ENCODE measurements at places on chromosomes 7 and 10.

- DNase-seq: no peak
These were observed 96.4 kb upstream of the ARID5B start for GRCh38 chr10:61805091-61805490.

GRCh38 chr7:41508755-41509154 is 194.1 kb downstream of the INHBA start:
- no peak for DNase-seq

- peak; percentile 37 for DNase-seq
These were observed 218.4 kb downstream of the GLRX3 start for GRCh38 chr10:130354573-130354954.

DNA sequence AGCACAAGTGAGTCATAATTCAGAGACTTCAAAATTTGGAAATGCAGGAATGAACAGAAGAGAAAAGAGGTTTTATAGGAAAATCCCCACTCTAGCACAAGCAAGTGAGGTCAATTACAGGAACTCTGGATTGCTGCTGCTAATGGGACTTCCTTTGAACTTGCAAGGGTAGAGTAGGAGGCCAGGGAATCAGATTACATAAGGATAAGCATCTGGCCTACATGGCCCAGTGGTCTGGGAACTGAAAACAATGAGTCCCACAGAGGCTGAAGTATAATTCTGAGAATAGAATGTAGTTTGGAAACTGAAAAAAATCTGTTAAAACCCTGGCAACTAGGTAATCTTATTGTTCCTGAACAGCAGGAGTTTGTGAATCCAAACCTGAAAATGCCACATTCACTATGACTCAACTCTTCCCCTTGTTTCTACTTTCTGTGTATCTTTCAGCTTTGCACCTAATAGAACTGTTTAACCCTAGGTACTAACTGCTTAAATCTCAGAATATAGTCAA is 66.5 kb downstream of the CTNNA3 start:
- no peak for DNase-seq

- DNase-seq: no peak
These were observed 4.6 kb upstream of the ZNF22 start for GRCh38 chr10:44995914-44996669.

DNA sequence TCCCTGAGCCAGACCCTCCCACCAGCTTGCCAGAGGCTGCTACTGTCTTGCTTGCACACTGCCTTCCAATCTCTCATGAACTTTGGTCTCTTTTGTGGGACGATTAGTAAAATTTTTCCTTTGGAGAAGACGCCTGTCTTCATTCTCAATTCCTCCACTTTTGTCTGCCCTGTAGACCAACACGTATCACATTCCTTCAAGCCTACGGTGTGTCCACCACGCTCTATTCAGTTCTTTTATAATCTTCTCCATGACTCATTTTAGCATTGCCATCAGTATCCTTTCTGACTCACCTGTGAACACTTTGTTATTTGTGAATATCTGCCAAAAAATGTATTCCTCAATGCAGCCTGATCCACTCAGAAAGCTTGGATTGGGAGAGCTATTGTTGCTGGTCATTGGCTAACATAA is 1.4 kb downstream of the GIMAP5 start:
- no peak for DNase-seq

DNA sequence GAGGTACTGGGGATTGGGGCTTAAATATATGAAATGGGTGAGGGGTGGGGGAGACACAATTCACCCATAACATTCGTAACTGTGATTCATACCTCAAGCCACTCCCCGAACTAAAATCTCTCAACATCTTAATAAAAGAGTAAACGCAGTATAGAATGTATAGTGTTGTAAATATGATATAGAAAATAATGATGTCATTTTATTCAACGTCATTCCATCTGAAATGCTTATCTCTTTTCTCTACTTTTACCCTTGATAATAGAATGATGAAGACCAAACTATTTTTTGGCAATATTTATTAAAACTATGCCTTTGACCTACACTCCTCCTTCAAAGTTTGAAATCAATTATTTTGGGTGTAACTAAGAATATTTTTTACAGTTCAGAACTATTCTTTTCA is 36.4 kb downstream of the FRA10AC1 start:
- no peak for DNase-seq

GRCh38 chr7:50679218-50680007 is 103.3 kb downstream of the GRB10 start:
- no peak for DNase-seq

- DNase-seq: no peak
These were observed 30.1 kb downstream of the TNS3 start for GRCh38 chr7:47551668-47552440.

- DNase-seq: no peak
These were observed 168.8 kb upstream of the RHOBTB1 start for GRCh38 chr10:61112771-61113170.

DNA sequence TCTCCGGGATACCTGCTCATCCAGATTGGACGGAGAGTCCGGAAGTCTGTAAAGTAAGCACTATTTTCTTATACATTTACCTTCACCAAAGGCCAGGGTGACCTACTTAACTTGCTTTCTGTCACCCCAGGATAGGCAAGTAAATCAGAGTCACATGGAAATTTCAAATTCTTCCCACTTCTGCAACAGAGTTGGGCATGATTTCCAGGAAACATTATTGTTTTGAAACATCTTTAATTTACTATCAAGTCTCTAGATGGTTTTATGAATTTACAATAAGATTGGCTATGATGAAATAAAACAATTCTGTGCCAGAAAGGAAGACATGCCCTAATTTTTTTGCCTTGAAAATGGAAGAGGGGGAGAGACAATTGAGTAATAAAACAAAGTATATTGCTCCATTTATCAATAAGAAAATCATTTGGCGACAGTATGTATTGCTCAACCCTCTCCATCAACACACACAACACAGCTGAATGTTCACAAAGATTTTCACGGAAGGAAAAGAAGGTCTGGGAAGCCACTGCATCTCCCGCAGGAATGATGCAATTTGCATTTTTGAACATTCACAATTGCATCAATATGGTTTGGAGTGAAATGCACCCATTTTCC is 702.8 kb downstream of the PARD3 start:
- DNase-seq: no peak

DNA sequence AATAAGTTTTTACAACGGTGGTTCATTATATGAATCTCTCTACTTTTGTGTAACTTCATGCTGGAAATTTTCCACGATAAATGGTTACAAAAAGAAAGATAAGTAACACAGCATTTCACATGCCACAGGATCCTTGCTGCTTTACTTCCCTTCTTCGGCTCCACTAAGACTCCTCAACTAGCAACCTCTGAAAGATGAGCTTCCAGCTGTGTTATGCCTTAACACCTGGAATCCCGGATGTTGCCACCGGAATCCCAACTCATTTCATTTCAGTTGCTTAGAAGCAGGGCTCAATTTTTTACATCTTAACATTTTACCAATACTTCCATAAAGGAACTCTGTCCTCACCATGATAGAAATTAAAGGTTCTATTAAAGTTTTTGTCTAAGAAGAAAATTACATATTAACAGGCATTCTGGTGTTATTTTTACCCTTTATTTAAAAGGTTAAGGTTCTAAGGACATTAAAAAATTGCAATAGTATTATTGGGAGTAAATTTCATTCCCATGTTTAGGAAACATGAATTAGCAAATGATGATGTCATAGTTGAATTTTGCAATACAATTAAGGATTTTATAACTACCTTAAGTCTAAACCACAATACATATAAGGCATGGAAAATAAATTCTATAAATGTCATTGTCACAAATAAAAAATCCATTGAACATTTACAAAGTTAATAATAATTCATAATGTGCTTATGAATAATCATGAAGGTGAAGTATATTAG is 57.1 kb upstream of the IL6 start:
- no peak for DNase-seq

DNA sequence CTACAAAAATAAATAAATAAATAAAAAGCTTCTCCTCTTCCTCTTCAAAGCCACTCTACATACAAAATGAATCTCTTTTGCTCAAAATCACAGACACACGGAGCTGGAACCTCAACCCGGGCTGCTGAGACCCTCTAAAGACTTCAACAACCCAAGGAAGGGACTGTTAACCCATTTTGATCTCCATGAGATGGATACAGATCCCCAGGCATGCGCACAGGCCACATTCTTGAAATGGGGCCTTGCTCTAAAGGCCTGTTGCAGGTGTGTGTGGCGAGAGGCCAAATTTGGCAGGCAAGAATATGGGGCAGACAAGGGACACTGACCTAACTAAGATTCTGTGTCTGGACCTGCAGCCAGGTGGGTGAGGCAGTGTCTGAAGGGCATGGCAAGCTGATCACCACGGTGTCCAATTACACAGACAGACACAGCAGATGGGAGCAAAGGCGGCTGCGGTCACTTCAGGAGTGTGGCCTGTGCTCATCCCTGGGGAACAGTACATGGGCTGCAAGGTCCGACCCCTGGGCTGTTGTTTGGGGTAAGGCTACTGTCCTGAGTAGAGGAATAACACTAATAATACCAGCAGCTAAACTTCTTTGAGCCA is 219.8 kb downstream of the HECW1 start:
- no peak for DNase-seq

- no peak for DNase-seq
These were observed 62.7 kb upstream of the ABLIM1 start for GRCh38 chr10:114720685-114721278.

GRCh38 chr7:69599286-69599954 is 1.1 kb downstream of the AUTS2 start:
- no peak for DNase-seq

Measured in activated effector memory CD4-positive, alpha-beta T cell treated with anti-CD3 and anti-CD28 coated beads, Interleukin-2, amount 50 U/mL, for 16 hours (primary cell).